WTC11 (cell line): ENCODE measurements at places on chromosomes 4 and X. TPM values are rescaled to one million over a fixed set of nuclear protein-coding genes. Genes with fewer than 3 reads are reported as not detected.

TCEAL6 gene
- 0.62 to 1.1 TPM (median 0.81 TPM) in 3 replicates for total RNA-seq

UBA6 gene
- total RNA-seq = 71.5 to 81.5 TPM (median 79.0 TPM) in 3 replicates

LRIT3 gene
- total RNA-seq = 0.07 to 0.14 TPM (median 0.11 TPM) in 3 replicates

SPANXD gene
- total RNA-seq = not detected in 3 replicates

FAM114A1 gene
- total RNA-seq = 13.8 to 17.6 TPM (median 15.7 TPM) in 3 replicates

AFP gene
- 1.1 to 1.8 TPM (median 1.8 TPM) in 3 replicates for total RNA-seq

GRCh38 chr4:173529477-173530325 is at the start of gene HAND2:
TSS of gene HAND2 (minus strand) at chr4:173530229. CDS start at chr4:173529289, 940 bp downstream.
- DNase-seq = peak; percentile 61

DNA sequence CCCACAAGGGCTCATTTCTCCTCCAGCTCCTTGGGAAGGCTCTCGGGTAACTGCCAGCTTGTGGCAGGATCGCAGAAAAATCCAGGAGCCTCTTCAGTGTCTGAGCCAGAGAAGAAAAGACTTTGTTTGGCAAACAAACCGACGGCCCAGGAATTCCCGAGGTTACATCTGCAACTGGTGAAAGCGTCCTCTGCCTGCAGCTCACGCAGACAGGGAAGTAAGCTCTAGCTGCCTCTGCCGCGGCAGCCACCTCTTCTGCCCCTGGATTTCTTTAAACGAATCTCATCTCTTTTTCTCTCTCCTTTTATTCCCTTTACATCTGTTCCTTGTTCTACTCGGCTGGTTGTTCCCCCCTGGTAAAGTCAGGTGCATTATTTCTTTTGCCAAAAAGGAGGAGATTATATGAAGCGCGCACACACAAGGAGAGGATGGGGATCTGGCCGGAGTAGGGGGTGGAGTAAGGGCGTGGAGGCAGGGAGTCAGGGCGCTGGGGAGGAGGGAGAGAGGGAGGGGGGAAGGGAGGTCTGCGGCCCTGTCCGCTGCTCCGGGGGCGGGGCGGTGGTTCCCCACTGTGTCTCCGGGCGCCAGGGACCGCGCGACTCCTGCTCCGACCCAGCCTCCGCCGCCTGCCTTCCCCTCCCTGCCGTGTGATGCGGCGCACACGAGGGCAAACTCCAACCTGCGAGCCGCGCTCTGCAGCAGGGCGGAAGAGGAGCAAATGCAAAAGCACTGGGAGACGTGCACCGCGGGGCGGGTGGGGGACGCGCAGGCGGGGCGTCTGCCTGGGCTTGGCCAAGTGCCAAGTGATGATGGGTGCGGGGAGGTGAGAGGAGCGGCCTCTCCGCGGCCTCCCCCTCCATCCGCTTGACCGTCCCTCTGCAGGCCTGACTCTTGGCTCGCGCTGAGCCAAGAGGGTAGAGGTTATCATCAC is at the start of gene DCHS2:
TSS of gene DCHS2 (minus strand) at position 459 of the 931 bp plus-strand sequence. CDS start at position 15, 444 bp downstream.
- DNase-seq = peak; percentile 69

- no peak for DNase-seq
These were observed 193.1 kb downstream of the SLIT2 start for GRCh38 chr4:20444599-20445337.

- DNase-seq = no peak
These were observed 47.7 kb downstream of the HMGB3 start for GRCh38 chrX:151030845-151031244.

GRCh38 chrX:136273986-136274385 is 22.8 kb upstream of the MAP7D3 start:
- no peak for DNase-seq

- no peak for DNase-seq
These were observed 15.3 kb downstream of the PARM1 start for GRCh38 chr4:74948236-74948635.

DNA sequence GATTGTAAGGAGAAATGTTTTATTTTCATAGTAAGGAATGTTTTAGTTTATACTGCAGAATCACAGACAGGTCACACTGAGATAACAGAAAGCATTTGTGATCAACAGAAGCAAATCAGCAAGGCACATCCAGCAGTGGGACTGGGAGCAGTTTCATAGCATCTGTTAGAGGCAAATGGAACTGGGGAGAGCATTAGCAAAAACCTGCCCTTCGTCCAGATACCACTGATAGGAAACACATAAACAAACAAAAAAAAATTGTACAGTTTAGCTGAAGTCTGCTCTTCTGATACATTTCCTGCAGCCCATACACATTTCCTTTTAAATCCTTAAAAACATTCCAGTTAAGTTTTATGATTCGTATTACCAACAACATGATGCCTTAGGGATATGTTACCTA is 374.3 kb downstream of the PCDH7 start:
- DNase-seq = no peak

DNA sequence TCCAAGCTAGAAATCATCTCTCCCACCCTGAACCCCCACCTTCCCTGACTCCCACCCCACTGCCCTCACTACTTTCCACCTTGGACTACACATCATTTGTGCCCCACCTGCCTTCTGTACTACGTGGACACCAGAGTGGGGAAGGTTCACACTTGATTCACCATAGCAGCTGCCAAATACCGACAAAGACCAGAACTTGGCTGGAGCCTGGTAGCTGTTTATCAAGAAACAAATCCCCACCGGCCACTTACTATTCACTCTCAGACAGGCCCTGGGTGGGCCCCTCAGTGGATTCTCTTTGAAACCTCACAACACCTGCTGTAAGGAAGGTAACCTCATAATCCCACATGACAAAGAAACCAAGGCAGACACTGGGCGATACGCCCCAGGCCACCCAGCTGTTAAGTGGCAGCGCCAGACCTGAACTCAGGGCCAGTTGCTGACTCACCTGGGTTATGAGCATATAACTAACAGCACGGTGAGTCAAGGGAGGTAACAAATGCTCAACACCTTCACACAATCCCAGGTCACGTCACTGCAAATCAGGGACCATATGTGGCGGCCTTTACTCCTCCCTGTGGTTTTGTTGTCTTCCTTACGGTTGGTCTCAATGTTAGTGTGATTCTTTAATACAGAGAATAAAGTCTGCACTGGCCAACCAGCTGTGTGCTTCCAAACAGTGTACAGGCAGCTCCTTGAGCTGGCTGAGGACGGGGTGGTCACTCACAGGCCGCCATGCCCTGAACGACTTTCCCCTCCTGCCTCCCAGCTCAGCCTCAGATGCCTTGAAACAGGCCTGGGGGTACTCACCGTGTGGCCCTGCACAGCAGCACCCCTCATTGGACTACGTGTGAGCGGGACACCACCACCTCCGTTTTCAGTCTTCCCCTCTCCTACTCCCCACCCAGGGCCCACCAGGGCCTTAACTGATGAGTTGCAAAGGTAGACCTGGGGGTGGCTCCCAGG is 7.5 kb downstream of the WDR1 start:
- DNase-seq = no peak

DNA sequence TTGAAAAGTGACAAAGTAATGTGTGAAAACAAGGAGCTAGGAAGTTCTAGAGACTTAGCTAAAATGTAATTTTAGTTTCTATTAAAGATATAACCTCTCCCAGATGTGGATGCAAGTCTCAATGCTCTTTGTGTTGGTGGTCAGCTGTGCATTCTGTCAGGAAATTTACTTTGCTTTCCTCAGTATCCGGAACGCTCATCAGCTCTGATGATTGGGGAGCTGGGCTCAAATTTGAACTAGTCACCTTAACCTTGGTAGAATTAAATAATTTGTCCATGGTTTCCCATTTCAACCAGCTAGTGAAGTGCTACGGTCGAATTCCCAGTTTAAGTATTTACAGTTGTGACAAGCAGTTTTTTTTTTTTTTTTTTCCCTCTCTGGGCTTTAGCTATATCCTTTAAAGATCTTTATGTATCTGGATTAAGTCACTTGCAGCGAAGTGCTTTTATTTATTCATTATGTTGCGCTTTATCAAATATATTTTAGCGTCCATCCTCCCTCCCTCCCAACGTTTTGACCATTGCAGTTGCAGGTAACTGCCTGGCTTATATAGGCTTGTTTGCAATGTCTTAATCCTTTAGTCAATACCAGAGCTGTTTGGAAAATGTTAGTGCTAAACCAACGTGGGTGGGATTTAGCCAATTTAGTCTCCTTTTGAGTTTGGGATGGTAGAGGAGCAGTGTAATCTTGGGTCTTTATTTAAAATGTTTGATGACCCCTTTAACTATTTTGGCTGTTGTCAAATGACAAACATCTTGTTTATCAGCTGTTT is 2.1 kb downstream of the OGT start:
- DNase-seq = no peak

DNA sequence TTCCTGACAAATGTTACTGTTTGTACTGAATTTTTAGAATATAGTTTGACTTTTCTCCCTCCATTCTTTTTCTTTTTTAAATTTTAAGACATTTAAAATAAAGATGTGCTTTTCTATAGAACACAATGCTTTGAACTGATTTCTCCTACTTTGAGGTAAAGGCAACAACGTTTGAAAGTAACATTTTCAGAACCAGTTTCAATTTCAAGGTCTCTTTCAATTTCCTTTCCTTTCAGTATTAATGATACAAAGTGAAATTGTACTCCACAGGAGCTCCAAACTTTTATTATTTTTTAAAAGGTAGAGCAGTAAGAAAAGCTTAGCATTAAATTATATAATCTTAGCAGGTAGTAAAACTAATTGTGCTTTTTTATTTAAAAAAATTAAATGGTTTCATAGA is 54.9 kb downstream of the NDST4 start:
- DNase-seq = no peak

GRCh38 chr4:84796394-84796793 is 170.1 kb downstream of the WDFY3 start:
- no peak for DNase-seq

DNA sequence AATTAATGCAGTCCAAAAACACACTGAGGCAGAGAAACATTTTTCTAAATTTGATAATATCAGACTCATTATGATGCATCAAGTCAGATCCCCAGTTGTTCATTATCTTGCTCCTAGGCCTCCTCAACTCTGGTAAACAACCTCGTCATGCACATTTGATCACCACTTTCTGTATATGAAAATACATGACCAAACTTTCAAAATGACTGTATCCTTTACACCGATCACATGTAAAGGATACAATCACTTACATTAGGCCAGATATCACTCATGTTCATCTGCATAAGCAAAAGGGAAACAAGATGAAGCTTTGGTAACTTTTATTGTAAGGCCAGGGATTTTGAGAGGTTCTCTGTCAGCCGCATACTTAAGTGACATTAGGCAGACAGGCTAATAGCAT is 99.4 kb upstream of the IL1RAPL1 start:
- DNase-seq = no peak

DNA sequence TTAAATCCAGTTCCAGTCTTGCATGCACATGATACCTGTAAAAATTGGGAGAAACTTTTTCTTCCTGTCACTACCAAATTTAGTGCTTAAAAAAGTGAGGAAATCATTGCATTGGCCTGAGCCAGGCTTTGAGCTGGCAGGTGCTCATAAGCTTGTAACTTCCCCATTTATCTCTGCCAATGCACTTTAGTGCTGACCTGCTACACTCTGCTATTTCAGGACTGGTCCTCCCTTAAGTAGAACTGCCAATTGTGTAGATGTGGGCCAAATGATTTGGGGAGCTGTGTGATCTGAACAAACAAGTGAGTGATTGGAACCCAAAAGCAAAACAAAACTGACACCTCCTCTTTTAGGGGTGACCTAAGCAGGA is 51.8 kb downstream of the ZNF827 start:
- no peak for DNase-seq

- DNase-seq = no peak
These were observed 641.3 kb downstream of the RPA4 start for GRCh38 chrX:97524997-97525396.

GRCh38 chrX:66200855-66201795 is 37.1 kb downstream of the HEPH start:
- no peak for DNase-seq

DNA sequence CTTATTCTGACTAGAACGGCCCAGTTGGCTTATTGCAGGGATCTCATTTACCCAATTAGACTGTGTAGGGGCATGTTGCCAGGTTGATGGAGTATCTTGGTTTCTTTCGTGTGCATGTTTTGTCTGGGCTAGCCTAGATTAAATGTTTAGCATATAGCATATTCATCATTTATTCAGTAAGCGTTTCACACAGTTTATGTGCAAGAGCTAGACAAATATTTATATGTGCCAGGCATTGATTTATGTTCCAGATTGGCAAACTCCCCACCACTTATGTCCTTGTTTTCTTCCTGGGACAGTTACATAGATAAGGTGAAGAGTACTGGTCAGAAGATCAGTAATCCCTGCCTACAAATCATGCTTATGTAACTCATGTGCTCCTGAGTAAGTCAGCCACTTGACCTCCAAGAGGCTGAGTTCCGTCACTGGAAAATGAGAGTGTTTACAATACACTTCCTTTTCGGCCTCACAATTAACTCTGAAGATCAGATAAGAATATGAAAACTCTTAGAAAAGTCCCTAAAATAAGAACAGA is 57.2 kb downstream of the RUFY3 start:
- no peak for DNase-seq

GRCh38 chrX:53251307-53251706 is 26.3 kb upstream of the KDM5C start:
- DNase-seq = no peak

- DNase-seq = no peak
These were observed 272.2 kb upstream of the RASGEF1B start for GRCh38 chr4:81743731-81744435.

DNA sequence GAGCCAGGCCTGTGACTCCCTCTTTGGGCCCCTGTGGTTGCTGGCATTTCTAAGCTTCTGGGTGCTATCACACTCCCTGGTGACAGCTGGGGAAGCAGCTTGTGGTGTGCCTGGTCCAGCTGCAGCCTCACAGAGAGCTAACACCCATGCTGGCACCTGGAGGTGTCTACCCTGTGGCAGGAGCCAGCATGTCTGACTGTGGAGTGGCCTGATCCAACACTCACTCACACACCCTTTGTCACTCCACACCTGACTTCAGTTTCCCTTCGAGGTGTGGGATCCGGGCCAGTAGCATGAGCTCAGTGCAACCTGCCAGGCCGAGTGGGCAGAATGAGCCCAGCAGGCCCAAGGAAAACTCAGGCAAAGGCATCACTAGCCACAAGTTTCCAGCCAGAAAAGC is 67.5 kb downstream of the TECRL start:
- no peak for DNase-seq

DNA sequence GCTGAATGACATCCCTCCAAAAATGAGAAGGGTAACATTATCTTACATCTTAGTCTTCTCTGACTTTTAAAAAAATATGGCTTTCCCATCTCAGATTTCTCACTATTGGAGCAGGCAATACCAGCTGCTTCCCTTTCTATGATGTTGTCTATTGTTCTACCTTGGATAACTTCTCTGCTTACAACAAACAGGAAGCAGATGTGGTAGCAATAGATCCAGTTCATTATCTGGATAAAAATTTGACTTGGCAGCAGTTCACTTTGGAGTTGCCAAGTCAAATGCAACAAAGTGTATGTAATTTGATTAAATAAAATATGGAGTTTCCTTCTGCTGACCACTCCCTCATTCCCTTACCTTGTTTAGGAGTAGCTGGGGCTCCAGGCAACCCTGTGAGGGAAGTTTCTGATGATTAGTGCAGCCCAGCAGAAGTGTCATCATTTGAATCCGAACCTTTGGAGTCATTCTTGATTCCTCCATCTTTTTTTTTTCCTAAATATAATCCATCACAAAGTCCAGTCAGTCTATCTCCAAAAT is 72.0 kb upstream of the GPRIN3 start:
- DNase-seq = no peak
